ENCODE measurements at places on chromosomes 1 and 21.

DNA sequence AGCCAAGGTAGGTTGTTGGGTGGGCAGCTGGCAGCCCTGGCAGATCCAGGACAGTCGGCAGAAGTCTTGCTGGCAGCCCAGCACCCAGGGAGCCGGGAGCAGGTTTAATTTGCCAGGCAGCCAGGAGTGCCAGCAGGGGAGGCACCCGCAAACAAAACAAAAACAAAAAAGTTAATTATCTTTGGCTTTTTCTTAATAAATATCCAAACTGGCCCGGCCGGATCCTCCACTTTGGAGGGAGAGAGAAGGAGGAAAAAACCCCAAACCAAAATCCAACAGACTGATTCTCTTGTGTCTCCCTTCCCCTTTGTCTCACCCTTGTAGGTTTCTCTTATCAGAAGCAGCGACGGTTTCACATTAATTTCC lies 97.0 kb downstream of the CASZ1 start:
- no peak for DNase-seq

- DNase-seq: no peak
Measured at GRCh38 chr1:178563099-178563820, 50.4 kb downstream of the TEX35 start.

DNA sequence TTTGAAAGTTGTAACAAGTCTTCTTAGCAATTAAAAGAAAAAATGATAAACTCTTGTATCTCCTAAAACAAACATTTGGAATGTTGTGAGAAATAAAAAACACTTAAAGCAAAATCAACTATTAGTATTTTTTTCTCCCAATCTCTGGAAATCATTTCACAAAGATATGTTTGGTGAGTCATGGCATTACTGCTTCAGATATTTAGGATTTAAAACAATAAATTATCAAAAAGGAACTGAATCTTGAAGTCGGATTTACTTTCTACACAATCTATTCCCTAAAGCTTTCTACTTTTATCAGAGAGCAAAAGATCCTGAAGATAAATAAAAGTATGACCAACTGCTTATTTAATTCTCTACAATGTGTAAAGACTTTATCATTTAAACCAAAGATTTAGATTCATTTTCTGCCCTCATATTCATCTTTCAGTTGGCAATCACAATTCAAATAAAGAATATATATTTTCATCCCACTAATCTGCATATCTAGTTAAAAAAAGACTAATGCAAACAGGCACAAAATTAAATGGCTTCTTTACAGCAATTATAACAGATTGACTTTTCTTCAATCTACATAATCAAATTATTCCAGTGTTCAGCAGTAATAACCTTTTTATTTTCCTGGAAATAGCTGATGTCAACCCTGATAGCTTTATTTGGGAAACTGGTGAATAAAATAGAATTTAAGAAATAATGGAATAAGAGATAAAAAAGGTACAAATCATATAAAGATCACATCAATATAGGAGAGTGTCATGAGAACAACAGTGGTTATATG lies 230.0 kb downstream of the COP1 start:
- DNase-seq: no peak

- DNase-seq: no peak
Measured at GRCh38 chr1:36087233-36088123, 1.2 kb upstream of the ADPRS start.

GRCh38 chr1:210912752-210913151 lies 221.2 kb downstream of the KCNH1 start:
- DNase-seq: no peak

DNA sequence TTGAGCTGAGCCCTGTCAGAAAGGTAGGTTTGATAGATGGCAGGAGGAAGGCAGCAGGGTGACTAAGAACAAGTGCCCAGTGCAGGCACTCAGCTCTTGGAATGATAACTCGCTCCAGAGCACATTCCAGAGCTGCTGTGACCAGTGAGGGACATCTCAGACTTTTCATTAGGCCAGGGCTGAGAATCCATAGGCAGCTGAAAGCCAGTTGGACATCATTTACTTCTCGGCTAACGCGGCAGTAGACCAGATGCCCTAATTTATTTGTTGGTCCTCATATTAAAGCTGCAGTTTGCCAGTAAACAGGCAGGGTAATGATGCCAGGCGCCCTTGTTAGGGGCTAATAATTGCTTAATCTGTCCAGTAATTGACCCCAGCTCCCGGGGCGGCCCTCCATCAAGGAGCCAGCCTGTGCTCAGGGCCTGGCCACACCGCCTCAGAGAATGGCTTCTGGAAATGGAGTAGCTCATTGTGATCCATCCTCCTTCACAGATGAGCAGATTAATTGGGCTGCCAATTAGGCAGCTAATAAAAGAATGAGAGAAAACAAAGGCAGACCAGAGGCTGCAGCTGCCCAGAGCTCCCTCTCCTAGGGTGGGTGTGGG lies 122.0 kb downstream of the BEND5 start:
- DNase-seq: no peak

All from ascending aorta (tissue), 2 donors.